ENCODE measurements at places on chromosomes 2 and 18. TPM values are rescaled to one million over a fixed set of nuclear protein-coding genes. Genes with fewer than 3 reads are reported as not detected.

GRCh38 chr2:134836986-134837385 lies 1.4 kb upstream of the ACMSD start:
- no peaks in the 10 kb centered on the region for H3K4me1 ChIP-seq
- DNase-seq, result no peak
- H3K27ac ChIP-seq, result no peak overlapping the region
- H3K27me3 ChIP-seq, result no peaks in the 10 kb centered on the region

GRCh38 chr2:219452361-219453317 lies 18.0 kb downstream of the SPEG start:
- H3K4me3 ChIP-seq, result no peak overlapping the region
- no peaks in the 10 kb centered on the region for H3K27me3 ChIP-seq
- peaks cover 16% of the 10 kb centered on the region for H3K4me1 ChIP-seq
- DNase-seq, result peak; percentile 67
- H3K36me3 ChIP-seq, result no peaks in the 10 kb centered on the region

DNA sequence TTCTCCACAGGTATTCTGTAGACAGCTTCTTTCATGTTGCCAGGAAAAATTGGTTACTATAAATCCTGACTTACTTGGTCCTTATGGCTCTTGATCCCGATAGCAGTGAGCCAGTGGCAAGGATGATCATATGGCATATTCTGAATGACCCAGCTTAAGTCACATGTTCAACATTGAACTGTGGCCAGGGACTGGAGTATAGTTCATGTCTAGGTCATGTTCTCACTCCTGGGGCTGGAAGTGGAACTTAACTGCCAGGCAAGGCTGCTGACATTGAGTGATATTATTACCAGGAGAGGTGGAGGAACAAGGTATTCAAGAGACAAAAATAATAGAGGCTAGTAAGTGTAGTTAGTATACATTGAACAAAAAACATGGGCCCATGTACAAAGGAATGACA lies 26.2 kb downstream of the R3HDM1 start:
- no peaks in the 10 kb centered on the region for H3K27me3 ChIP-seq
- no peaks in the 10 kb centered on the region for H3K36me3 ChIP-seq
- no peaks in the 10 kb centered on the region for H3K4me1 ChIP-seq
- no peak overlapping the region for H3K4me3 ChIP-seq
- DNase-seq, result no peak

Gene TLX2
- not detected for total RNA-seq
